Putamen (tissue), 1 donor: ENCODE measurements at places on chromosomes 5 and 9.

DNA sequence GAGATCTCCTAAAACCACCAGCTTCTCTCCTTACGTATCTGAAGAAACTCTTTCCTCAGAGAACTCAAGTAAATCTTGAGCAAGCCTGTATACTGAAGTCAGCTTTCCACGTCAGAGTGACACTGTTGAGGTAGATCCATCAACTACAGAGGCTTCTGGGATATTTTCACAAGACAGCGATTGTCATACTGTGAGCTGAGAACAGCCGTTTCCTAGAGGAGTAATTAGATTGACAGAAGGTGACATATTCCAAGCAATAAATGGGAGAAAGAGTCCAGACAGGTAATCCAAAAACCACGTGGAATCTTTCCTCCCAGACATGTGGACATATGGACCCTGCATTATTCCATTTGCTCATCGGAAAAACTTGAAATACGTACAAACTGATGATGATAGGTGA, 117.2 kb downstream of the MEF2C start:
- DNase-seq, result no peak

GRCh38 chr5:167271511-167271910, 1019.9 kb upstream of the WWC1 start:
- no peak for DNase-seq

DNA sequence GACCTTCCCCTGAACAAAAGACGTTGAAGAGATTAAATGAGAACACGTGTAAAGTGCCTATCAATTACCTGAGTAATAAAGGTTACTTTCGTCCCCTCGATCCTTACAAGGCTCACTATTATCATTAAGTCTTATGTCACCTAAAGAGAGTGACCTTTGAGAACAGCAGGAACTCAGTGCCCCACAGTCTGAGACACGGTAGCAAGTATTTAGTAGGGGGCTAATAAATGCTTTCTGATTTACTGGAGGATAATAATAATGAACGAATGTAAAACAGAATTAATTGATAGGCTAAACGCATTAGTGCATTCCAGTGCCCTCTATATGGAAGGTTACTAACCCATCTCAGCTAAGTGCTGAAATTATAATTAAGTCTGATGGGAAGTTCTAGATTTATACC, 199.9 kb downstream of the FBXL17 start:
- DNase-seq, result no peak

- DNase-seq, result no peak
These were observed 312.0 kb upstream of the RPS23 start for GRCh38 chr5:82590112-82590511.

DNA sequence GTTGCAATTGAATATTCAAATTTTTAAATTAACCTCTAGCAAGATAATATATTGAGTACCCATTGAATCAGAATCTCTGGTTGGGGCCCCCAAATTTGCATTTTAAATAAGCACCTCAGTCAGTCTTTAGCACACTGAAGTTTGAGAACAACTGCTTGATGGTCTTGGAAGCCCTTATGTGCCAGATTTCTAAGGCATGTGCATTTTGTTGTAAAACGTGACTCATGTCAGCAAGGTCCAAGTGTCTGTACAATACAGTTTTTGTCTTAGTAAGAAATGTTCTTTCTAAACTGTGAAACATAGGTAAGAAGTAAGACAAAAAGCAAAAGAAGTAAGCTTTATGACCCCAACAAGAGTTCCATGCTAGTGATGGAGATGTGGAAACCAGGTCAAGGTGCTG, 59.1 kb upstream of the PHF2 start:
- no peak for DNase-seq
